Eye (tissue), 1 donor: ENCODE measurements at places on chromosomes 12 and 14.

- no peak for DNase-seq
These were observed 184.7 kb downstream of the SRGAP1 start for GRCh38 chr12:64029013-64029857.

DNA sequence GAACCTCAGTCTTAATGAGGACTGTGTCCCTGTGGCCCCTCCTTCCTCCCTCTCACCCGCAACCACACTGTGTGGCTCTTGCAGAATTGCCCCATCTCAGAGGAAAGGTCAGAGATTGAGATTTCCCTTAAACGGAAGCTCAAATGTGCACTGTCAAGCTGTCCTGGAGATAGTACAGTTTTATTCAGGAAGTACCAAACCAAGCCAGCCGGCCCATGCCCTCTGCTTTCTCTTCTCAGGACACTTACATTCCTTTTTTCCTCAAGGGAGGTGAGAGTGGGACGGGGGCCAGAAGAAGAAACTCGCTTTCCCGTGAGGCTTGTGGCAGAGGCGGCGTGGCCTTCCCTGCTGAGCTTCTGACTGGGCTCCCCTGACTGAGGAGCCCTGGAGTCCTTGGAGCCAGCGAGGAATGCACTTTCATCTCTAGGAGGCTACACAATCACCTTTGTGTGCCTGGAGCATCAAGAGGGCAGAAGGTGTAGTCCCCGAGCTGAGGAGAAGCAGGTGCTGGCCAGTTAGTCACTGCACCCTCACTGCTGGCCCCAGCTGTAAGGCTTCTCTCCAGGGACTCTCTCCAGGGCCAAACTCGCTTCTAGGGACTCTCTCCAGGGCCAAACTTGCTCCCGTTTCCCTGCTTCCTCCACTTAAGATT lies 24.1 kb upstream of the ATP2A2 start:
- no peak for DNase-seq

DNA sequence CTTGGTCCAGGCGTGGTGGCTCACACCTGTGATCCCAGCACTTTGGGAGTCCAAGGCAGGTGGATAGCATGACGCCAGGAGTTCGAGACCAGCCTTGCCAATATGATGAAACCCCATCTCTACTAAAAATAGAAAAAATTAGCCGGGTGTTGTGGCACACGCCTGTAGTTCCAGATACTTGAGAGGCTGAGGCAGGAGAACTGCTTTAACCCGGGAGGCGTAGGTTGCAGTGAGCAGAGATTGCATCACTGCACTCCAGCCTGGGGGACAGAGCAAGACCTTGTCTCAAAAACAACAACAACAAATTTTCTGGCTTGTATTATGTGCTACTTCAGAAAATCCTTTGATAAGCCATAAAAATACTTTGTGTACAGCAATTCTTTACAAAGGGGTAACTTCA lies 41.1 kb downstream of the LARP4 start:
- no peak for DNase-seq

- DNase-seq = peak; percentile 93
These were observed 1.4 kb downstream of the IFFO1 start for GRCh38 chr12:6554168-6555017.

GRCh38 chr12:632102-632696 lies 31.0 kb downstream of the NINJ2 start:
- peak; percentile 52 for DNase-seq

DNA sequence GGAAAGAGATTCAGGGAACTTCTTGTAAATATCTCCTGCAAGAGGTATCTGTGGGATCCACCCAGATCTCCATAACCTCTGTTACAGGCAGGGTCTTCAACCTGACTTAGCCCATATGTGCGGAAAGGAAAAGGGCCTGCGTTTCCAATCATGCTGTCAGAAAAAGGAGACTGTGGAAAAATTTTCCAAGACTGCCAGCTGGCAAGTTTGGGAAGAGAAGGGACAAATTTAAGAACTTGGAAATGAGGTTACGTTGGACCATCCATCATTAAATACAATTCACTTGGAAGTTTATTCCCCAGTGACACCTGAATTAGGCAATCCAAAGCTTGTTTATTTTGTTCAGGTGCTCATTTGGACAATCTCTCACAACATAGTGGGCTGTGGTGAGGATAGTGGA lies 13.9 kb downstream of the PTHLH start:
- DNase-seq = no peak

DNA sequence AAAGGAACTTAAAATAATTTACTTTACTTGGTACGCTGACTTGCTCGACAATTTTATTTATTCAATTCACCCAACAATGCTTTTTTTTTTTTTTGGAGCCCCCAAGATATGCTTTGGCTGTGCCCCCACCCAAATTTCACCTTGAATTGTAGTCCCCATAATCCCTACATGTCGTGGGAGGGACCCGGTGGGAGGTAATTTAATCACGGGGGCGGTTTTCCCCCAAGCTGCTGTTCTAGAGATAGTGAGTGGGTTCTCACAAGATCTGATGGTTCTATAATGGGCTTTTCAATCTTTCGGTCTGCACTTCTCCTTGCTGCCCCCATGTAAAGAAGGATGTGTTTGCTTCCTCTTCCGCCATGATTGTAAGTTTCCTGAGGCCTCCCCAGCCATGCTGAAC lies 10.4 kb downstream of the FGD6 start:
- no peak for DNase-seq

DNA sequence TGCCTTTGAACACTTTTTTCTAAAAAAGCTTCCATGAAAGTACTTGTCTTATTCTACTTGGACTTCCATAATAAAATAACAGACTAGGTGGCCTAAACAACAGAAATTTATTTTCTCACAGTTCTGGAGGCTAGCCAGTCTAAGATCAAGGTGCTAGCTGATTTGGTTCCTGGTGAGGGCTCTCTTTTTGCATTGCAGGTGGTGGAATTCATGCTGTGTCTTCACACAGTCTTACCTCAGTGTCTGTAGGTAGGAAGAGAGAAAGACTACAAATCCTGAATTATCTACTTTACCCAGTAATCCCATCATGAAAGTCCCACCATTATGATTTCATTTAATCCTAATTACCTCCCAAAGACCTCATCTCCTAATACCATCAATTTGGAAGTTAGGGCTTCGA lies 356.0 kb downstream of the NAV3 start:
- DNase-seq = no peak

- peak; percentile 59 for DNase-seq
These were observed 58.8 kb upstream of the GPR68 start for GRCh38 chr14:91303091-91303923.

DNA sequence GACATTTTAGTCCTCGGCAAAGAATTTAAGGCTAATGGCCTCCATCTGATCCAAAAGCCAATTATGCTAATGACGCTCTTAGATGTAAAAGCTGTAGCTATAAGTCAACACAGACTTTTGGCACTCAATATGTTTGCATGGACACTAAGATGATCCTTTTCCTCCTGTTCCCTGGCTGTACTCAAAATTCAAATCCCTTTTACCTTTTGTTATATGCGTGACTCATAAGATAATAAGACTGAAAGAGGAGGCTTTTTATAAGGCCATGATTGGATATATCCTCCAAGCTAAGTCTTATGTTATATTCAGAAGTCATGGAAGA lies 89.8 kb downstream of the PDZRN4 start:
- no peak for DNase-seq

GRCh38 chr14:40221428-40221827 lies 789.2 kb upstream of the FBXO33 start:
- DNase-seq = no peak

DNA sequence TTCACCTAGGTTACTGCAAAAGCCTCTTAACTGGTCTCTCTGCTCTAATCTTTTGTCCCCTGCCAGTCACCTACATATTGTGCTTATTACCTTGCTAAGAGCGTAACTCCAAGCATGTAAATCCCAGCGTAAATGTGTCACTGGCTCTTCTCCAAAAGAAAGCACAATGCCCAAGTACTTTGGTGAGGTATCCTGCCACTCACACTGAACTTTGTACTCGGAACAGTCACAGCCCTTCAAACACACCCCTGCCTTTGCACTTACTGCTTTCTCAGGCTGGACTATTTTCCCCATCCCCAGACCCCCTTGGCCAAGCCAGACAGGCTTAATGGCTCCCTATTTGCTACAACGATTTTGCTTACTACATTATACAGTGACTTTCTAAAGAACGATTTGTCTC lies 31.7 kb downstream of the GALNT4 start:
- DNase-seq = no peak

DNA sequence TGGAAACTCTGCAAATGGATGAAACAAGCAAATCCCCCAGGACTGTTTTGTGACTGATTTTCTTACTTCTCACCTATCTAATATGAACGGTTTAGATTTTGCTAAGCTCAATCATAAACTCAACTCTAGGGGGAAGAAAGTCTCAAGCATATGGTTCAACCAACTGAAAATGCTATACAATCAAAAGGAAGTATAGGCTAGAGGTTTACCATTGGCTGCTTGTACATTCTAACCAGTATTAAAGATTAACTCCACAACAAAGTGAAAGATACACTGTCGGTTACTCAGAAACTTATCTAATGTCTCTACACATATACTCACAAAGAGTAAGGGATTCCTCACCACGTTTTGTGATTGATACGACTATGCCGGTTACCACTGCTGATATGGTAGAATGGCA lies 281.8 kb upstream of the SOX5 start:
- no peak for DNase-seq

- DNase-seq = no peak
These were observed 96.7 kb downstream of the TRHDE start for GRCh38 chr12:72368719-72369422.

- peak; percentile 44 for DNase-seq
These were observed 170.8 kb upstream of the DYRK2 start for GRCh38 chr12:67477681-67478265.

- DNase-seq = no peak
These were observed 457.6 kb downstream of the ZFP36L1 start for GRCh38 chr14:68335312-68335711.

DNA sequence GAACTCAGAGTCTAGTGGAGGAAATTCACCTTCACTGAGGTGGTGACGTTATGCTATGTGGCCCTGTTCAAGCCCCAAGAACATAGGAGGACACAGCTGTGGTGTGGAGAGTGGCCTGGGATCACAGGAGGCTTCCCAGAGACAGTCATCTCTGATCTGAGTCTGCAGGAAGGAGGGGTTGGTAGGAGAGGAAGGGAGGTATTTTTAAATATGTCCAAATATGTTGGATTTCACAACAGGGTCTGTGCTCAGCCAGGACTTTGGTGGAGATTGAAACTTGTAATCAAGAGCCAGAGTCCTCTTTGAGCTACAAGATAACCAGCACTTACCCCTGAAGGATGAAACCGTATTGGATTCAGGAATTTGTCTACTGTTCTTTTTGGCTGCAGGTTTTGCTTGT lies 26.4 kb upstream of the MED13L start:
- DNase-seq = no peak

DNA sequence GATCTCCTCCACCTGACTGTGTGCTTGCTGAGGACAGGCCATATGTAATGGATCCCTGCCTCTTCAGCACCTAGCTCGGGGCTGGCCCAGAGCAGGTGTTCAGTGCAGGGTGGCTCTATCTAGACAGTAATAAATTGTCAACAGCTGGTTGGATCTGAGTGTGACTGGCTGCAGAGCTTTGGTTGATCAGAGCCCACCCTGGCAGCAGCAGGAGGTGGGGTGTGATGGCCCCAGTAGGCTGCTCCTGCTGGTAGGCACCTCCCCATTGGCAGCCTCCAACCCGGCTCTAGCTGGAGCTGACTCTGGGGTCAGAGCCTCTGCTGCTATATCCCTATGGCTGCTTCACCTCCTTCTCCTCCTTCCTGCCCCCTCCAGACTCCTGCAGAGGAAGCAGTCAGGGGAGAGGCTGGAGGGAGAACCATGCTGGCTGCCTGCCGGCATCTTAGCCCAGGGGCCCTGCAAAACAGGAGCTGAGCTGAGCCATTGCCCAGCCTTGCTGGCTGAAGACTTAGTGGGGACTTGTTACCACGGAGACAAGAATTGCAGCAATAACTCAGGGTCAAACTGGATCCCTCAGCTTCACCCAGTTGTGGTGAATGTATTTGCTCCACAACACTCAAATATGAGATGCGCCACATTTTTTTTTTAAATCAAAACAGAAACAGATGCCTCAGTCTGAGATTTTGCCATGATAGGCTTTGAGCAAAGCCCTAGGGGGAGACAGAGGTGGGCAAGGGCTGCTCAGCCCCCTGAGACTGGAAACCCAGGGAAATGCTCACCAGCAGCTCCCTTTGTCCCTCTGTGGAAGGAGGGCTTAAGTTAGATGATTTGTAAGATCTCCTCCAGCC lies 22.2 kb downstream of the TMEM63C start:
- DNase-seq = no peak

- no peak for DNase-seq
These were observed 579.1 kb downstream of the VRK1 start for GRCh38 chr14:97376310-97376709.

DNA sequence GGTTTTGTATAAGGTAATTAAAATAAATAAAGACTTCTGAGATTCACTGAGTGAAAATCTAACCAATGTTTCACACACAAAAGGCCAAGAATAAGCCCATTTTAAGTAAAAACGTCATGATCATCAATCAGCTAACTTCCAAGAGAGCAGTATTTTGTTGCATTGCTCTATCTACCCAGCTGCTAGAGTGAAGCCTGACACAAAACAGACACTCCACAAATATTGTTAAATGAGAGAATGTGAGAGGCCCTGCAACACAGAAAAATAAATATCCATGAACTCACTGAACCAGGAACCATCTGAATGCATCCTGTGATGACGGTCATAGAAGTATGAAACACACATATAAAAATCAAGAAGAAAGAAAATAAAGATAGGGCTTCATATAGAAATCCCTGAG lies 358.6 kb upstream of the TMTC1 start:
- no peak for DNase-seq

DNA sequence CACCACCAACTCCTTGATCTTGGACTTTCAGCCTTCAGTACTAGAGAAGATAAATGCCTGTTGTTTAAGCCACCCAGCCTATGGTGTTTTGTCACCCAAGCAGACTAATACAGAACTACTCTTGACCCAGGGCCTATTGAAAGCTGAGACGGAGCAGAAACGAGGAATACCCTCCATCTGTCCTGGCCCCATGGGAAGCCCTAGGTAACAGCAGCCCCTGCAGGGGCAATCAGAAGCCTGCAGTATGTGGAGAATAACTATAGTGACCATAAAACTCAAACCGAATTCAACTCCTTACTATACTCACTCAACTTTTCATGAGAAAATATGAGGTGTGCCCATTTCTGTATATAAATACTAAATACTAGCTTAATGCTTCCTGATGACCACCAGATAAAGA lies 307.4 kb downstream of the NUAK1 start:
- DNase-seq = no peak

GRCh38 chr12:62210422-62210821 lies 49.8 kb upstream of the USP15 start:
- peak; percentile 58 for DNase-seq

GRCh38 chr14:49882826-49883694 lies 9.8 kb upstream of the ARF6 start:
- no peak for DNase-seq

GRCh38 chr14:88998027-88998426 lies 173.6 kb downstream of the TTC8 start:
- no peak for DNase-seq

GRCh38 chr12:105220929-105221290 lies 15.1 kb downstream of the APPL2 start:
- DNase-seq = no peak

DNA sequence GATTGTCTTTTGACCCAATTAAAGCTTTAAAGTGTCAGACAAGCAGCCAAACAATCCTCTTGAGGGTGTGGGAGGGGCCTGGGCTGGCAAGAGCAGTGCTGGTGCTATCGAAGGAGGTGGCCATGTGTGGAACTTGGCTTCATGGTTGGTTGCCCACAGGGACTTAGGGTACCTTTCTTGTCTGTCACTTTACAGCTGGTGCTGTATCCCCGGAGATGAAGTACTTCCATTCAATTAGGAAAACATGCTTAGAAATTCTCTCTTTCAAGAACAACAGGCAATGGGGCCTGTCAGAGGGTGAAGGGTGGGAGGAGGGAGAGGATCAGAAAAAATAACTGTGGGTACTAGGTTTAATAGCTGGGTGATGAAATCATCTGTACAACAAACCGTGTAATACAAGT lies 86.5 kb downstream of the DAAM1 start:
- DNase-seq = peak; percentile 75
